WTC11 (cell line): ENCODE measurements at places on chromosomes 13 and 19.
A peak's percentile ranks its signal among the peaks of the same experiment; 100 is the strongest.

GRCh38 chr13:113293686-113294085 is 3.4 kb upstream of the LAMP1 start:
- no peaks in the 10 kb centered on the region; the same call in 1 of the 2 replicates for H3K36me3 ChIP-seq
- DNase-seq, result no peak
- peaks cover 58% of the 10 kb centered on the region for H3K27me3 ChIP-seq
- no peak overlapping the region for H3K27ac ChIP-seq

DNA sequence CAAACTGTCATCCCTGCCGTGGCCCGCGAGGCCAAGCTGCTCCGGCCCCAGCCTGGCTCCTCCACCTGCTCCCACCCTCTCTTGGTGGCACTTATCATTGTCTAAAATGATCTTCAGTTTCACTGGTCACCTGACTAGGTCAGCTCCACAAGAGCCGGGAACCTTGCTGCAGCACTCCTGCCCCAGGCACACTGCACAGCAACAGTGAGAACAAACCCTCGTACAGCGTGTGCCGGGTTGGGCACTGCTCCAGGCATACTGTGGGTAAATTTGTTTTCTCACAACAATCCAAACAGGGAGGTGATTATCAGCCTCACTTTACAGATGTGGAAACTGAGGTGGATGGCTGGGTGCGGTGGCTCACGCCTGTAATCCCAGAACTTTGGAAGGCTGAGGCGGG is 8.9 kb downstream of the DEDD2 start:
- no peak overlapping the region for H3K4me3 ChIP-seq
- H3K27ac ChIP-seq, result no peak overlapping the region
- H3K36me3 ChIP-seq, result peaks cover 60% of the 10 kb centered on the region

DNA sequence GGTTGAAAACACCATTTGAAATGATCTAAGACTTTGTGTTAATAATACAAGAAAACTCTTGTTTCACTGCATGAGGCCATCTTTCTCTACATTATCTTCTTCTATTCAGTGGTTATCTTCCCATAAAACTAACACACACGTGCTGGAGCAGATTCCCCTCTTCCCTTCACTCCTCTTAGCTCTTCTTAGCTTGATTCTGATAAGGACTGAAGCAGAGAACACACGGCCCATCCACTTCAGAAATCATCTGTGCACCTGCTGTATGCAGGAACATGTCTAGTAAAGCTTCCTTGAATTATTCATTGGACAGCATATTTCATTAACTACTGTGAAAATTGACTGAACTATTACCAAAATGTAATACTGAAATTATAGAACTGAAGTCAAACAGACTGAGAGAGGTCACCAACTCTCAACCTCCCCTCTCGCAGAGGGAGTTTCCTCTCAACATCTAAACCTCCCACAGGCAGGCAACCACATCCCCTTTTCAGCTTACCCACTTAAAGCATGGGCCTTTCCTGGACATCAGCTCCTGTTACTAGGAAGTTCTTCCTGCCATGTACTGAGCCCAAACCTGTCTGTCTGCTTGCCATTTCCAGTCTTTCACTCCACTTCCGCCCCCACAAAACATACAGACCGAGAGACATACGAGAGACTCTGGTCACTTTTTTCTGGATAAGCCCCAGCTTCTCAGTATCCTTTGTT is 113.9 kb downstream of the CRYL1 start:
- no peaks in the 10 kb centered on the region for H3K36me3 ChIP-seq
- no peak for DNase-seq
- no peak overlapping the region for H3K4me3 ChIP-seq
- H3K27me3 ChIP-seq, result peaks cover 17% of the 10 kb centered on the region

DNA sequence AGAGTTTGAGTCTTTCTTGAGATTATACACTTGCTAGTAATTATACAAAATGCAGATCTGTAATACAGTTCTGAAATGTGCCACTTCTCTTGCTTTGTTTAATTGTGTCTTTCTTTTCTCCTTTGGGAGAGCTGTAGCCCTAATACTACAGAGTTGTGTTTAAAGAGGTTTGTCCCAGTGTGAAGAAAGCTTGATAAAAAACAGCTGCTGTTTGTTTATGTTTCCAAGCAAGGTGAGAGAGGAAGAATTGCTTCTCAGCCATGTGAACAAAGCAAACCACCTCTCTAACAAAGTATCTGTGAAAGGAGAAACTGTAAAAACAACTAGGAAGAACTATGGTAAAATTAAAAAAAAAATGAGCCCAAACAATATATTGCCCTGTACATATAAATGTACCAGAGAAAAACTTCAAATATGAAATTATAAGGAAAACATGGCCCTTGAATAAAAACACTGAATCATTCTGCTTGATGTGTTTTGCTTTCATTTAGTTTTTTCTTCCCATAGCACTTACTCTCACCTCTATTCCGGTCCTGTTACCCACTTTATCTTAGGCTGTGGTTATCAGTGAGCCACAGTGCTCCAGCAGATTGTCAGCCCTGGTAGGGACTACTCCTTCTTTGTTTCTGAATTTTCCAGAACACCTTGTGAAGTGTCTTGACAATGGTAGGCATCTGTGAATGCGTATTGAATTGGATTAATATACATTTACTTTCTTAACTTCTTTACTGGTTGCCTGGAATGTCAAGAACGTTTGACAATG is 257.1 kb downstream of the MTUS2 start:
- no peaks in the 10 kb centered on the region for H3K36me3 ChIP-seq
- no peaks in the 10 kb centered on the region for H3K27me3 ChIP-seq
- H3K4me1 ChIP-seq, result peaks cover 30% of the 10 kb centered on the region
- DNase-seq, result no peak

- DNase-seq, result no peak
- no peak overlapping the region for H3K27ac ChIP-seq
- no peak overlapping the region for H3K4me3 ChIP-seq
- no peaks in the 10 kb centered on the region; the same call in 1 of the 2 replicates for H3K27me3 ChIP-seq
- peaks cover 35% of the 10 kb centered on the region for H3K36me3 ChIP-seq
Observed at GRCh38 chr19:46608178-46608577, 7.0 kb downstream of the CALM3 start.

- no peak overlapping the region for H3K4me3 ChIP-seq
- H3K27ac ChIP-seq, result no peak overlapping the region
- H3K4me1 ChIP-seq, result no peaks in the 10 kb centered on the region
- no peak for DNase-seq
- no peaks in the 10 kb centered on the region for H3K36me3 ChIP-seq
Observed at GRCh38 chr13:83019986-83020385, 862.3 kb downstream of the SLITRK1 start.

- peaks cover 33% of the 10 kb centered on the region for H3K4me1 ChIP-seq
- H3K27ac ChIP-seq, result peak overlapping the region; percentile 91
- peaks cover 48% of the 10 kb centered on the region for H3K27me3 ChIP-seq
- peaks cover 7% of the 10 kb centered on the region for H3K36me3 ChIP-seq
- peak overlapping the region; percentile 92 for H3K4me3 ChIP-seq
Observed at GRCh38 chr19:49149652-49150105, 5.5 kb downstream of the HRC start.

DNA sequence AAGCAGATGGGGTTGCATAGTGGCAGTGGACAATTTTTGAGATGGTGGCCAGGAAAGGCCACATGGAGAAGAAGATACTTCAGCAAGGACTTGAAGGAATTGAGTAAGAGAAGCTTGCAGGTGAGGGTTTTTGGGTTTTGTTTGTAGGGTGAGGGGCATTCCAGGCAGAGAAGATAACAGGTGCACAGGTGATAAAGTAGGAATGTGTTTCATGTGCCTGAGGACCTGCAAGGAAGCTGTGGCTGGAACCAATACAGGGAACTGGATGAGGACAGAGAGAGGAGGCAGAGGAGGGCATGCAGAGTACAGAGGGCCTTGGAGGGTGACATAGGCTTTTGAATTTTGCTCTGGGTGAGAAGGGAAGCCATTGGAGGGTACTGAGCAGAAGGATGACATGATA is 314.5 kb downstream of the KLF12 start:
- H3K36me3 ChIP-seq, result no peaks in the 10 kb centered on the region
- no peak overlapping the region for H3K27ac ChIP-seq
- H3K27me3 ChIP-seq, result no peaks in the 10 kb centered on the region
- peaks cover 7% of the 10 kb centered on the region for H3K4me1 ChIP-seq
- no peak overlapping the region for H3K4me3 ChIP-seq
- no peak for DNase-seq

- H3K27ac ChIP-seq, result no peak overlapping the region
- peaks cover 7% of the 10 kb centered on the region for H3K4me1 ChIP-seq
- DNase-seq, result no peak
Observed at GRCh38 chr13:51728972-51729371, 75.0 kb downstream of the DHRS12 start.

DNA sequence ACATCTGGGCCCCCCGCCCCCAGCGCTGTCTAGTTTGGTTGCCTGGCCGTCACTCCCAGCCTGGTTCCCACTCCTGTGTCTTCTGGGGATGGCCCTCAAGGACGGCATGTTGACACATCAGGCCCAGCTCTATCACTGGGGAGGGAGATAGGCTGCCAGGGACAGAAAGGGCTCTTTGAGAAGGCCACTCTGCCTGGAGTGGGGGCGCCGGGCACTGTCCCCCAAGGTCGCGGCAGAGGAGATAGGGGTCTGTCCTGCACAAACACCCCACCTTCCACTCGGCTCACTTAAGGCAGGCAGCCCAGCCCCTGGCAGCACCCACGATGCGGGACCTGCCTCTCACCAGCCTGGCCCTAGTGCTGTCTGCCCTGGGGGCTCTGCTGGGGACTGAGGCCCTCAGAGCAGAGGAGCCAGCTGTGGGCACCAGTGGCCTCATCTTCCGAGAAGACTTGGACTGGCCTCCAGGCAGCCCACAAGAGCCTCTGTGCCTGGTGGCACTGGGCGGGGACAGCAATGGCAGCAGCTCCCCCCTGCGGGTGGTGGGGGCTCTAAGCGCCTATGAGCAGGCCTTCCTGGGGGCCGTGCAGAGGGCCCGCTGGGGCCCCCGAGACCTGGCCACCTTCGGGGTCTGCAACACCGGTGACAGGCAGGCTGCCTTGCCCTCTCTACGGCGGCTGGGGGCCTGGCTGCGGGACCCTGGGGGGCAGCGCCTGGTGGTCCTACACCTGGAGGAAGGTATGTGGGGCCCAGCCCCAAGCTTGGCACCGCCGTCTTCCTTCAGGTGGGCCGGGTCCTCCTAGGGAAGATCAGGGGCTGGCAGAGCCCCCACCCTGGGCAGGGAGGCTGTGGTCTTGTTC is at the start of gene AMH:
Gene AMH (plus strand): TSS at position 314 of the 857 bp plus-strand sequence. CDS start 10 bp downstream, at position 324.
- no peak for DNase-seq
- peaks cover 3% of the 10 kb centered on the region; the same call in 1 of the 2 replicates for H3K4me1 ChIP-seq
- H3K27ac ChIP-seq, result no peak within 1 kb of the TSS
- peaks cover 13% of the 10 kb centered on the region for H3K36me3 ChIP-seq
- no peak within 1 kb of the TSS for H3K4me3 ChIP-seq
- peaks cover 33% of the 10 kb centered on the region for H3K27me3 ChIP-seq

DNA sequence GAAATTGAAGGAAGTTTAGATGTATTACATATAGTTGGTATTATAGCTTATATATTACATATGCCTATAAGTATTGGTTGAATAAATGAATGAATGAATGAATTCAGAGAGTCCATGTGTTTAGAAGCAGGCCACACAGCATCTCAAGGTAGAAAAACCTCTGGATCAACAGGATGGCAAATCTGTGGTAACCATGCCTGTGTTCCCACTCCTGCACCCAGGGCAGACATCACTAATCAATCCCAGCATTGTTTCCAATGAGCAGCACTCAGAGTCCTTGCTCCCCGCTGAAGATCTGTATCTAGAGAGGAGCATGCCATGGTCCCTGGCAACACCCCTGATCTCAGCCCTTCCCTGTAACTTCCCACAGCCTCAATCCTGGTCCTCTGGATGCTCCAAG is 944 bp downstream of the CEACAM19 start:
- H3K27me3 ChIP-seq, result peaks cover 21% of the 10 kb centered on the region
- no peak for DNase-seq
- no peak overlapping the region for H3K27ac ChIP-seq
- peaks cover 2% of the 10 kb centered on the region for H3K4me1 ChIP-seq
- no peaks in the 10 kb centered on the region for H3K36me3 ChIP-seq

DNA sequence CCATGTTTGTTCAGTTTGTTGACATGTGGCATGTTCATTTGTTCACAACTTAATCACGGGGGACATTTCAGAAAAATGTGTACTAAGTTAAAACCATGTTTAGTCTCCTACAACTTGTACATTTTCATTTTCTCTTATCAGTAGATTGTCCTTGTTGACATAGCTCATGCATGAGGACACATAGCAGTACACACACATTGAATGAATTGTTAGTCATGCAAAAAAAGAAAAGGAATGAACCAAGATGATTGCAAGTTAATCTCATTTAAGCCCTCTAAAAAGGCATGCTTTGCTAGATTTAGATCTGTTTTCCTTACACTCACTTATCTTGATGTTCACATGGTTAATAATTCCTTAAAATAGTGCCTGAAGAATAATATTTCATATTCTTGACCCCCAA is 38.2 kb upstream of the AKAP11 start:
- H3K27me3 ChIP-seq, result no peaks in the 10 kb centered on the region
- no peak overlapping the region for H3K4me3 ChIP-seq

GRCh38 chr19:3178377-3178972 is at the start of gene S1PR4:
Gene S1PR4, plus strand, starts transcription at chr19:3178769. Its CDS starts 24 bp downstream, at chr19:3178793.
- no peaks in the 10 kb centered on the region for H3K4me1 ChIP-seq
- H3K36me3 ChIP-seq, result no peaks in the 10 kb centered on the region
- no peaks in the 10 kb centered on the region for H3K27me3 ChIP-seq
- DNase-seq, result no peak
- no peak within 1 kb of the TSS for H3K4me3 ChIP-seq

DNA sequence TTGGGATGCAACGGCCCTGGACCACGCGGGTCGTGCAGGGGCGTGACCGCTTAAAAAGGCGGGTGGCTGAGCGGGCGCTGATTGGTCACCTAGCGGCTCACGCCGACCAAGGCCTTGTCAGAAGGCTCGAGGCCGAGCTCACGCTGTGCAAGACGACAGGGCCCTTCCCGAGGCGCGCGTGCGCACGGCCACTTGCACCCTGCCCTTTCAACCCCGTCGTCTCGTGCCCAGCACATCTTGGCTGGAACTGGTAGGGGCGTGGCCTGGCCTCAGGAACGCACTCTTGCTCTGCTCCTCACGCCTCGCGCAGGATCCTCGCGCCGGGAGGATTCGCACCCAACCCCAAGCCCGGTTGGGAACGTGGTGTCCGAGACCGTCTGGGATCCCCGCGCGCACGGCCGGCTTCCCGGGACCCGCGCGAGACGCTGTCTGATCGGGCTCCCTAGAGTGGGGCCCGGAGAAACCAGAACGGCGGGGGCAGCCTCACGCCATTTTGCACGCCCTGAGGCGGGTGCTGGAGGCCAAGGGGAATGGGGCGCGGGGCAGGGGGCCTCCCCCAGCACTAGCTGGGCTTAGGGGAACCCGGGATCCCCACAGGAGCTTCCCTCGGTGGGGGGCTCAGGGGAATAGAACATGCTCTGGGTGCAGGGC is at the start of gene MEIOSIN:
Gene MEIOSIN (plus strand): TSS at position 280 of the 651 bp plus-strand sequence. CDS start 1,938 bp downstream, outside the sequence.
- peaks cover 9% of the 10 kb centered on the region for H3K4me1 ChIP-seq
- peaks cover 15% of the 10 kb centered on the region for H3K27me3 ChIP-seq
- no peak within 1 kb of the TSS for H3K27ac ChIP-seq
- H3K4me3 ChIP-seq, result no peak within 1 kb of the TSS
- no peak for DNase-seq

- H3K36me3 ChIP-seq, result no peaks in the 10 kb centered on the region; the same call in 1 of the 2 replicates
- H3K4me3 ChIP-seq, result no peak overlapping the region
- H3K4me1 ChIP-seq, result peaks cover 2% of the 10 kb centered on the region
- DNase-seq, result no peak
- no peaks in the 10 kb centered on the region for H3K27me3 ChIP-seq
Observed at GRCh38 chr13:35838356-35838755, 292.8 kb downstream of the DCLK1 start.

- no peak overlapping the region for H3K4me3 ChIP-seq
- peaks cover 6% of the 10 kb centered on the region for H3K4me1 ChIP-seq
- no peaks in the 10 kb centered on the region; the same call in none of the 2 replicates for H3K27me3 ChIP-seq
- no peak for DNase-seq
- H3K27ac ChIP-seq, result no peak overlapping the region
Observed at GRCh38 chr19:33784432-33784831, 12.2 kb upstream of the KCTD15 start.
